ENCODE measurements at places on chromosomes 5 and 9.

GRCh38 chr9:73148447-73148937 lies 3.2 kb upstream of the ANXA1 start:
- no peak for DNase-seq

DNA sequence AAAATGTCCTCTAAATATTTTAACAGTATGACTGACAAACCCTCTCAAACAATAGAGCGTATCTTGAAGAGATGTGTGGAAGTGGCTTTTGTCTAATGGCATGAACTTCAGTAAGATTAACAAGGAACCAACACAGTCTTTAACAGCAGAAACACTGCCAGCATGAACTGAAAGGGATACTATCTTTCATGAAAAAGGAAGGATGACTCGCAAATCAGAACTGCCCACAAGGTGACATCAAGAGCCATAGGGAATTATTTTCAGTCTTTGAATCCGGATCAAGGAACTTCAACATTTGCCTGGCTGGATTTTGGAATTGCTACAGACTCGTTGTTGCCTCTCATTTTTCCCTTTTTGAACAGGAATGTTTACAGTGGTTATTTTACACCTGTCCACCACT lies 5.1 kb upstream of the HEXB start:
- DNase-seq = no peak

- DNase-seq = no peak
Measured at GRCh38 chr5:134048864-134049263, 44.1 kb upstream of the VDAC1 start.

DNA sequence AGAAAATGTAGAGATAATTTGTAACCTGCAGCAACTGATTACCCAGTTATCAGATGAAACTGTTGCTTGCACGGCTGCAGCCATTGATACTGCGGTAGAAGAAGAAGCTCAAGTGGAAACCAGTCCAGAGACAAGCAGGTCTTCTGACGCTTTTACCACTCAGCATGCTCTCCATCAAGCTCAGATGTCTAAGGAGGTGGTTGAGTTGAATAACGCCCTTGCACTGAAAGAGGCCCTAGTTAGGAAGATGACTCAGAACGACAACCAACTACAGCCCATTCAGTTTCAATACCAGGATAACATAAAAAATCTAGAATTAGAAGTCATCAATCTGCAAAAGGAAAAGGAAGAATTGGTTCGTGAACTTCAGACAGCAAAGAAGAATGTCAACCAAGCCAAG lies 1.7 kb downstream of the KIF4B start:
- no peak for DNase-seq

GRCh38 chr5:71699233-71699632 lies 19.8 kb upstream of the CARTPT start:
- no peak for DNase-seq

DNA sequence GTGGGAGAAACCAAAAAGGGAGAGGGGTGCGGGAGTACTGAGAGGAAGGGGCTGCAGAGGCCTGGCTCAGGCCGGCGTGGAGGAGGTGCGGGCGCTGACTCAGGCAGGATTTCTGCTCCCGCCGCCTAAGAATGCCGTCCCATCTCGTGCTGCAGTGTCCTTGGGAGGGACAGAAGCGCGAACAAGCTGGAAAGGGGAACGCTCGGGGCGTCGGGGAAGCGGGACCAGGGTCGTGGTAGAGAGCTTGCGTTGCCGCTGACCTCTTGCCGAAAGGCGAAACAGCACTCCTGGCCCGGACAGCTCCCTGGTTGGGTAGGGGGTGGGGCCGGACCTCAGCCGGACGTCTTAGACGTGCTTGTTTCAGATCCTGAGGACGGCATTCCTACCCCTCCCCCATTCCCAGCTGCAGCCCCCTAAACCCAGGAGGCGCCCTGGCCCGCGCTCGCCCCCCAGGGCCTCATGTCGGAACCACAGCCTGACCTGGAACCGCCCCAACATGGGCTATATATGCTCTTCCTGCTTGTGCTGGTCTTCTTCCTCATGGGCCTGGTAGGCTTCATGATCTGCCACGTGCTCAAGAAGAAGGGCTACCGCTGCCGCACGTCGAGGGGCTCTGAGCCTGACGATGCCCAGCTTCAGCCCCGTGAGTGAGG lies 1.1 kb downstream of the RELL2 start:
- peak; percentile 60 for DNase-seq

DNA sequence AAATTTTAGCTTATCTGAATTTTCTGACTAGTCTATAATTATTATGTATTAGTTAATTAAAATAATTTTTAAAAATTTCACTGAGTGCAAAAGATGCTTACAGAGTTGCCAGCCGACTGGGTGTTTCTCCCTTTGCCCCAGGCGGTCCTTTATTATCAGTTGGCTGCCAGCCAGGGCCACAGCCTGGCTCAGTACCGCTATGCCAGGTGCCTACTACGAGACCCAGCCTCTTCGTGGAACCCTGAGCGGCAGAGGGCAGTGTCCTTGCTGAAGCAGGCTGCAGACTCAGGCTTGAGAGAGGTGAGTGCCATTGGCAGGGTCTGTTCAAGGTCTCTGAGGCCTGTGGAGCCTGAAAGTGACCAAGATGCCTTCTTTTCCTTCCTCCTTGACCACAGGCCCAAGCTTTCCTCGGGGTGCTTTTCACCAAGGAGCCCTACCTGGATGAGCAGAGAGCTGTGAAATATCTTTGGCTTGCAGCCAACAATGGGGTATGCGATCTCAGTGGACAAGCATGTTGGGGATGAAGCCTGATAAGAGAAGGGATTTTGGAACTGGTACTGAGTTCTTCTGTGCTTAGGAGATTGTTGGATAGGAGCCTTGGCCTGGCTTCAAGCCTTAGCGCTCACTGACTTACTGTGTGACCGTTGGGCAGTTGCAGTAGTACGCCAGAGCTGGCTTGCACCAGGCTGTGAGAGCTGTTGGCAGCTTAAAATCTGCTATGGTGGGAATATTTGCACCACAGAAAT lies 10.6 kb downstream of the DELE1 start:
- DNase-seq = no peak

- no peak for DNase-seq
Measured at GRCh38 chr5:127061956-127062355, 11.3 kb downstream of the C5orf63 start.

DNA sequence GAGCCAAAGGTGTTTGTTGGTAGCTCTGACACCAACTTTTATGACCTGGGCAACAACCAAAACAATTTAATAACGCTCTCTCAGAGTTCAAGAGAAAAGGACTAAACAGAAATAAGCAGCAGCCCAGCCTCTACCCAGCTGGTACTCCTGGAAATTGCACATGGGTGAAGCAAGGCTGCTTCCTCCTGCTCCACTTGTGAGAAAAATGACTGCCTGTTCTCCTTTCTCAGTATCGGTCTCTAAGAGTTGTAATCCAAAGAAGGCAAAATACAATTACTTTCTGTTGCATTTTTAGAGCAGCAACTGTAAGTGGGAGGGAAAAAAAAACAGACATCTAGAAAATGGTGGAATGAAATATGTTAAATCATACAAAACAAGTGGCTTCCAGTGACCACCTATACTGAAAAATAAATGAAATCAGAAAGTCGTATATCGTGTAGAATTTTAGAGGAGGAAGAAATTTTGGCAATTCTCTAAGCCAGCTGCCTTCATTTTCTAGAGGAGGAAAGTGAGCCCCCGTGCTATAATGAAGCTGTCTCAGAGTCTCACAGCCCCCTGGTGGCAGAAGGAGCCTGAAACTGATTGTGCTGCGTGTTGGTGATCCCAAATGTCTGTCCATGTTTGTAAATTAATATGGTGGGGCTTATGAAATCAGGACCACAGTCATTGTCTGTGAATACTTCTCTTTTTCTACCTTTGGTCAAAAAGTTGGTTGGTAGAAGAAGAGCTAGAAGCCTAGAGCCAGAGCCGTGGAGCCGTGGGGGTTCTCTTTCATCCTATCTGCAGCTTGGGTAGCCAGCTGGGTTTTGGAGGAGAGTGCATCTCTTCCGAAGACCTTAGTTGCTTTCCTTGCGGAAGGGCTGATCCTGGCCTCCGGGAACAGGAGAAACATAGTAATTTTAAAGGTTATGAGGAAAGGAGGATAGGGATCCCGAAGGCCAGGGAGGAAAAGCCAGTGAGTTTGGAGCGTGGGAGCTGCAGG lies 139.9 kb downstream of the PIP5K1B start:
- no peak for DNase-seq

- no peak for DNase-seq
Measured at GRCh38 chr9:87370049-87370685, 127.5 kb upstream of the DAPK1 start.

DNA sequence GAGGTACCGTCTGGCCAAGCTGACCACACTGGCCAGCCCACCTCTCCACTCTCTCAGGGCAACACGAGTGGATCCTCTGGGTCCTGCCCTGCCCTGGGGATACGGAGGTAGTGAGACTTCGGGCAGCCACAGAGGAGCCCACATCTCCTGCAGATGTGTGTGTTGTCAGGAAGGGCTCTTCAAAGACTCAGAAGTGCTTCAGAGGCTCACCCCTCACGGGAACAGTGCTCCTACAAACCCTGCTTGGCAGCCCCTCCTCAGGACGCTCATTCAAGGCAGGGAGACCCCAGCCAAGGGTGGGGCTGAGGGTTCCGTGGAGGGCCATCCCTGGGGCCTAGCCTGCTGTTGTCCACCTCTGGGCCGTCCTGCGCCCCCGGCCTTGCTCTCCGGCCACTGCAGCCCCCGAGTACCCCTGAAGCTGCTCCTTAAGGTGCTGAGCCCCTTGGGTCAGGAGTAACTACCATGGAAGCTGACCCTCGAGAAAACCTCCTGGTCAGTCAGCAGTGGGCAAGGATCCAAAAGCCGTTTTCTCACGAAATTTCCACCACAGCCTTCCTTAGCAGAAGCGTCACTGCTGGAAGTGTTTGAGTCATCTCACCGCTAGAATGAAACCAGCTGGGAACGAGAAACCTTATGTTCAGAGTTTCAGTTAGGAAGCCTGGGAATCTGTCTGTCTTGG lies 23.2 kb upstream of the LRRC14B start:
- no peak for DNase-seq

DNA sequence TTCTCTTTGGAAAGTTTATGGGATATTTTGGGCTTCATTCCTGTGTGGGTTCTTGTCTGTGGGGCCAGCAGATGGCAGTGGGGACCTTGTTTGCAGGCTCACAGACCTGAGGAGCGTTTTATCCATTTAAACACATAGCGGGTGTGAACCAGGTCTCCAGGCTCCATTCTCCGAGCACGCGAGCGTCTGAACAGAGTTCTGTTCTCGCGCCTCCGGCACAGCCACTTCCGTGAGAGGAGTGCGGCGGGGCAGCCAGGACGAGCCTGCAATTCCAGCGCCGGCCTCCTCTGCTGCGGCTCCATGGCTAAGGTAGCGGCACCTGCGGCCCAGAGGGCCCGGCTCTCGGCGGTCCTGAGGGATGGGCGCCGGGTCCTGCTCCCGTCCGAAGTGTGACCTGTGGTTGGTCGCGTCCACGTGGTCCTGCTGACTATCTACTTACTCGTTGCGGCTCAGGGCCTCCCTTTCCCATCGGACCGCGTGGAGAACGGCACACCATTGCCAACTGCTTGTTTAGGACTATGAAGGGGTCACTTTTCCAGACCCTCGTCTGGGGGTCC lies 7.3 kb downstream of the NRARP start:
- DNase-seq = no peak

- DNase-seq = no peak
Measured at GRCh38 chr5:140040358-140040757, 2.7 kb downstream of the NRG2 start.

- DNase-seq = no peak
Measured at GRCh38 chr9:15155826-15156225, 151.2 kb downstream of the TTC39B start.

DNA sequence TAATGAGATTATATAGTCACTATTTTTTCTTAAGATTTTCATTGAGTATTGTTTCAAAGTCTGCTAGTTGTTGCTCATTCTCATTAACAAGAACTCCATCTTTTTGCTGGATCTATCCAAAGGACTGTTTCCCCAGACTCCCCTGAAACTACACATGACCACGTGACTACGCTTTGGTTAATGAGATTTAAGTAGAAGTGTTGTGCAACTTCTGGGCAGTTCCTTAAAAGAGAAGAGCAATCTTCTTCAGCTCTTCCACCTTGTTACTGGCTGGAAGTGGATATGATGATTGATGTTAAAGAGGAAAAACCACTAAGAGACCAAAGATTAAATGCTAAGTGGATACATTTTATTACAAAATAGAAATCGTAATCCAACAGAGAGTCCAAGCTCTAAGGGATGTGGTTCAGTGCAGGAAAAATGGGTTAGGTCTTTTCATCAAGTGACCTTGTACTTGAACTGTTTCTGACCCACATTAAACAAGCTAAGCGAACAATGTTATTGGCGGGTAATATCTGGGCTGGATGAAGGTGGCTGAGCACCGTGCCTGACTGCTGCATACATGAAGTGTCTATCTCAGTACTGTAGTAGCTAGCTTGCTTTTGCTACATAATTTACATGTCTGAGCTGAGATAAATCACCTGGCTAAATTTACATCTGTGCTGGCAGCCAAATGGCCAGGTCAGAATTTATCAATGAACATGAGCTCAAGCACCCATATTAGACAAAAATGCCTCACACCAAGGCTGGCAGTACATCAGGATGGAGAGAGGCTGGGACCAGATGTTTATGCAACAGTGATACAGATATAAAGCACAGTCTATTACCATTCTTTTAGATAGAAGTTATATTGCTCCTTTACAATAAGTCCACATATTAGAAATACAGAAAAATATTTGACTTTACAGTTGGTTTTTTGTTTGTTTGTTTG lies 7.5 kb upstream of the CTNNAL1 start:
- no peak for DNase-seq

GRCh38 chr9:77514886-77515711 lies 133.0 kb downstream of the GNA14 start:
- DNase-seq = no peak

GRCh38 chr5:55151923-55152842 lies 7.8 kb upstream of the GPX8 start:
- DNase-seq = no peak

- DNase-seq = no peak
Measured at GRCh38 chr5:96247097-96247701, 185.8 kb downstream of the PCSK1 start.

DNA sequence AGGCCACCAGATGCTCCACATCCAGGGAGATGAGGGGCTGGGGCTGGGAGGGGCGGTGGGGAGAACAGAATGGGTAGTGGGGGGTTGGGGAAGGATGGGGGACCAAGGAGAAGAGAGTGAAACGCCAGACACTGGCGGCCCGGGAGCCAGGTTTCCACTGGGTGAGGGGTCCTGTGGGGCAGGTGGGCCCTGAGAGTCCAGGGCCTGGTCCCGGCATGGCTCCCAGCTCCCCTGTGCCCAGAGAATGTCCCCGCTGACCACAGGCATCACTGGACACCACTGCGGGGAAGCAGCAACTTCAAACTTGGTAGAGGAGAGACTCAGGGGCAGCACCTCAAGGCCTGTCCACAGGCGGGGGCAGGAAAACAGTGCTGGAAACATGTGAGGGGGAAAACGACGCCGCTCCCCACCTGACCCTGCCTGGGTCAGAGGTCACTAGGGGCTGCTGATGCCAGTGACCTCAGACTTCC lies 13.2 kb downstream of the NINJ1 start:
- no peak for DNase-seq

DNA sequence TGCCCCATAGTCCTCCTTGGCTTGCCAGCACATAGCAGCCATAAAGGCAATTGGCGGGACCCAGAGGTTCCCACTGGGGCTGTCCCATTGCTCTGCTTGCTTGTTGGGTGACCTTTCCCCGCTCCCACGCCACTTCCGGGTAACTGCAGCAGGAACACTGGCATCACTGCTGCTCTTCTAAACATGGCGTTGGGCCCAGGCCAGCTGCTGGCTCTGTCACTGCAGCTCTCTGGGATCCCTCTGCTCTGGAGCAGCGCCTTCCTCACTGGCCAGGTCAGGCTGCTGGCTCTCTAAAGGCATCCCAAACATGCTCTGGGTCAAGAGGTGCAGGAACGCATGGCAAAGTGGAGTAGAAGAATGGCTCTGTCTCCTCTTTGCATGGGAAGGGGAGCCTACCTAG lies 92.9 kb downstream of the DRD1 start:
- DNase-seq = no peak
